Activated CD4-positive, alpha-beta T cell treated with anti-CD3 and anti-CD28 coated beads, Interleukin-10, Interleukin-2, amounts not matched to agents 100 ng/mL and 50 ng/mL, durations not matched to agents 16 hours and 8 hours (primary cell): ENCODE measurements at places on chromosomes 7 and 10.

DNA sequence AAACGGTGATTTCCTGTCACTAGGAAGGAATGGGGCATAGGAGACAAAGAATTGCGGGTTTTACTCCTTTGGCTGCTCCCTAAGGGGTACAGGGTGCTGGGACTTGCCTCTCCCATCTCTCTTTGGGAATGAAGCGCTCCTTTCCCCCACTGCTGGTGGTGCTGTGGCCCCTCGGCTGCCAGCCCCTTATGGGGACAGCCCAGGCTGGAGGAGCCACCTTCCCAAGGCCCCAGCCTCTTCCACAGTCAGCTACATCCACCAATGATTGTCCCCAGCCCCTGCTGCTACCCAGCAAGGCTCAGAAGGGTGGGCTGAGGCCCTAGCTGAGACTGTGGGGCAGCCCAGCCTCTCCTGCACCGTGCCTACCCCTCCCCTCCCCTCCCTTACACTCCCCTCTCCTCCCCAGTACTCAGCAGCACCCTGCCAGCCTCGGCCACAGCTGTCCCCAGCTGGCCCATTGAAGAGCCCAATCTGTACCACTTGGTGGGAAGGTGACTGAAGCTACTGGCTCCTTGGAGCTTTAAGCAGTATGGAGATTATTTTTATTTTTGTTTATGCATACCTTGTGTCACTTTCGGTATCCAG, 19.0 kb downstream of the PRKAG2 start:
- DNase-seq = no peak

- DNase-seq = peak; percentile 54
These were observed 16.8 kb downstream of the BBIP1 start for GRCh38 chr10:110901954-110902819.

- DNase-seq = no peak
These were observed 107.3 kb downstream of the EXOC4 start for GRCh38 chr7:133360201-133360600.

DNA sequence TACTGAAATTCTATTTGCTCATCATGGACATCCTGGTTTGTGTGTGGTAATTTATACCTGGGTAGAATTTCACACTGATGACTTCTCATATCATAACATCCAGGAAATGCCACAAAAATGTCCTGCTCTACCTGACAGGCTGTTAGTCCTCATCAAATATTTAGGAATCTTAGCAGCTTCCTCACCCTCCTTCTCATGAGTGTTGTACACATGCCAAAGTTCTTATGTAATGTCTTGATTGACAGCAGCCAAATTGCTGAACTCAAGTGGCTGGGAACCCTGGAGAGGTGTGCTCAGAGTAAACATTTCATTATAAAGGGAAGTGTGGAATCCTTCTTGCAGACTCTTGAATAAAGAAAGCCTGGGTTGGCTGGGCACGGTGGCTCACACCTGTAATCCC, 8.9 kb downstream of the EEPD1 start:
- no peak for DNase-seq

DNA sequence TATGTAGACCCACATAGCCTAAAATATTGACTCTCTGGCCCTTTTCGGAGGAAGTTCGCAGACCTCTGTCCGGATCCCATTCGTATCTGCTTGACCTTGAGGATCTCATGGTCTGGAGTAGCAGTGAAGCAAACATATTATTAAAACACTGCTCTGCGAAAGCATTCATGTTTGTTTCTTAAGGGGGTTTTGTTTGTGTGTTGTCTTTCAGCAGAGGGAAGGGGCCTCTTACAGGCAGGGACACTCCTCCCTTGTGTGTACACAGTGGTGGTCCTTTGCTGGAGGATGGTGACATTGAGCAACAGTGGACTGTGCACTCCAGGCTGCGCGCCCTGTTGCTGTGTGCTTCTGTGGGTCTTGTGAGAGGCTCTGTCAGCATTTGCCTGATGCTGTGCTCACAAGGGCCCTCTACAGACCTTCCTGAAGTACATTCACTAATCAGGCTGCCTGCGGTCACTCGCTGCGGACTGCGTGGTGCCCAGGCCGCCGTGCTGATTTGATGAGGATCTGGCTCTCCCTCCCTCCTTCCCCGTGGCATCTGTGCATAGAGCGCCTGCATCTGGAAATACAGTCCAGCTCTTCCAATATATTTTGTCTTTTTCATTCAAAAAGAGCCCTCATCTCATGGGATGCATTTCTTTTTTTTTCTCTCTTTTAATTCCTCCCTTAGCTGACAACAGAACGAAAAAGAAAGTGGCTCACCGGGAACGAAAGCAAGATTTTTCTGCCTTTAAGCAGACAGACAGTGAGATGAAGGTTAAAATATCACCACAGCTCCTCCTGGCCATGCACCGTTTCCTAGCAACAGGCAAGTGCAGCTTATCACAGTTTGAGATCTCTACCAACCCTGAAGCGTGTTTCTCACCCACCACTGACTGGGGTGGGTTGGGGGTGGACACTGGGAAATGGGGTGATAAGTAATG, 135.8 kb downstream of the CNNM2 start:
- peak; percentile 78 for DNase-seq

DNA sequence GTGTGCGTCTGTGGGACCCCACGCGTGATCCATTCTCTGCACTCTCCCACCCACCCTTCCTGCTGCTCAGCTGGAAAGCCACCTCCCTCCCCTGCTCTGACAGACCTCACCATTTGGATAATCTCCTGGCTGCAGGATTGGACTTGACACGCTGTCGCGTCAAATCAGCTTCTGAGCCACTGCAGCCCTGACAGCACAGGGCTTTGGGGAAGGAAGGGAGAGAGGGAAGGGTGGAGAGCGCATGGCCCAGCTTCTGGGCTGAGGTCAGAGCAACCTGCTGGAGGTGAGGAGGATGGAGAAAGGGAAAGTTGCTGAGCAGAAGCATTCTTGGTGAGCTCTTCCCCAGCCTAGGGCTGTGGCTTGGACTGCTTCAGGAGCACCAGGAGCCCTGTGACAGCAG, 48.9 kb upstream of the LRRC4 start:
- no peak for DNase-seq

GRCh38 chr7:107691716-107692115, 31.1 kb downstream of the SLC26A4 start:
- no peak for DNase-seq

GRCh38 chr10:119025336-119025735, 4.2 kb upstream of the NANOS1 start:
- DNase-seq = no peak

GRCh38 chr10:96153070-96153469, 23.0 kb downstream of the ZNF518A start:
- DNase-seq = peak; percentile 51
